ENCODE measurements at places on chromosomes 4 and X.

GRCh38 chrX:20046223-20046622 is 55.4 kb upstream of the BCLAF3 start:
- no peak for DNase-seq

GRCh38 chr4:155885666-155886065 is 17.8 kb upstream of the TDO2 start:
- DNase-seq = peak; percentile 9

DNA sequence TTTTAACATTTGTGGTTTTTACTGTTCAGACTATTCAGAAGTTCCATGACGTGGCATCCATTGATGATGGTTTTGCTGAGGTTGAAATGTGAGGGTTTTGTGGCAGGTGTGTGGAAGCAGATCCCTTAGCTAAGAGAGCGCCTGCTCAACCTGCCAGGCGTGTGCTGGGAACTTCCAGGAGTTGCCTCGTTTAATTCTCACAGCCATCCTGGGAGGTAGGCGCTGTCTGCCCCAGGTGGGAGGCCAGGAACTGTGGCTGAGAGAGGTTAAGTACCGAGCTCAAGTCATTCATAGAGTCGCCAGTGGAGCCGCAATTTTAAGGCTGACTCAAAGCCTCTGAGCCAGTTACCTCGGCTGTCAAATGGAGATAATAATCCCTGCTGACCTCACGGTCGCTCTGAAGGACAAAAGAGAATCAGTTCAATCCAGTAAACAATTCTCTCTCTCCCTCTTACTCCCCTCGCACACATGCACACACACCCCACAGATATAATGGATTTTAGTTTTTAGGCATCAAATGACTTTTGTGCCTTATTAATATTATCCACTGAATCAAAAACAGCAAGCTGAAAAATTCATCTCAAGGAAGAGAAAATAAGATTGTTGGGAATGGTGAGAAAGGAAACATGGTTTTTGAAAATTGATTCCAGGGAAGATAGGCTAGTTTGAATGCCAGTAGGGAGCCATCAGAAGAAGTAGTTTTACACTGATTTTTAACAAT is 171.3 kb downstream of the PTTG2 start:
- DNase-seq = peak; percentile 60

GRCh38 chrX:153687121-153688039 is at the start of gene SLC6A8:
TSS of gene SLC6A8 (plus strand) at chrX:153687926. CDS start at chrX:153688575, 649 bp downstream.
- peak; percentile 75 for DNase-seq

DNA sequence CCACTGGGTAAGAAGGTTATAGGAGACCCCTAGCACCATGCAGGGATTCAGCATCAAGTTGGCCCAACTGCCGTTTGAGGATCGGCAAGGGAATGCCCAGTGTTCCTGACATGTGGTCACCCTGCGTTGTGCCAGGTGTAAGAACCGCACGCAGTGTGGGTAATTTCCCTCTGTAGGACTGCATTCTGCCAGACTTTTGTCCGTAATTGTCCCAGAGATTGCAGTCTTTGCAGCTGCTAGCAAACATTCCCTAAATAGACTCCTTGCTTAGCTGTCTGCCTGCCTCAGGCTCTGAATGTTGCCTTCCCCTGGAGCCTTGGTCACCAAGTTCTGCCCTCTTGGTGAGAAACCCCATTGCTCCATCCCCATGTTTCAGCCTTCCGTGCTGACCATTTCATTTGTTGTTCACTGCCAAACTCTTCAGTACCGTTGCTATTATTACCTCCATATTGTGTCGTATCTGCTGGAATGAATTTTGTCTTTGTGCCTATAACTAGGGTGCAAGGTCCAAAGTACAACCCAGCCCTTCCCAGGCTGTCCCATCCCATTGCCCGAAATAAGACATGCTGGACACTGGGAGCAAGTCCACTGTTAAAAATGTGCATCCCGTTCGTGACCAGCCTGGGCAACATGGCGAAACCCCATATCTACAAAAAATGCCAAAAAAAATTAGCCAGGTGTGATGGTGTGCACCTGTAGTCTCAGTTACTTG is 53.8 kb upstream of the USP9X start:
- no peak for DNase-seq

DNA sequence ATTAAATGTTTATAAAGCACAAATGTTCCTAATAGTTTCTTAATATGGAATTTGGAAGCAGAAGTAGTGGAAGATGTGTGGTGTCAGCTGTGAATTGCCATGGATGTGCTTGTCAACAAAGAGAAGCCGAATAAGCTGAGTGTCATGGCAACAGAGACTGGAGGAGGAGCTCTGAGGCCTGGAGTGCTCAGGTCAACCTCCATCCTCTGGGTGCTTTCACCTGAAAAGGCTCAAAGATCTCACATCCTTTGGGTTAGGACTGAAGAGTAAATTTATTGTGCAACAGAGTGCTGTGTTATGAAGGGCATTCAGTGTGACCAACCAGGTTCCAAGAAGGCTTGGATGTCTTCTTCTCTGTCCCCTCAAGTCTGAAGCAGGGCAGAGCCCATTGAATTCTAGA is 18.7 kb downstream of the SGMS2 start:
- DNase-seq = no peak

DNA sequence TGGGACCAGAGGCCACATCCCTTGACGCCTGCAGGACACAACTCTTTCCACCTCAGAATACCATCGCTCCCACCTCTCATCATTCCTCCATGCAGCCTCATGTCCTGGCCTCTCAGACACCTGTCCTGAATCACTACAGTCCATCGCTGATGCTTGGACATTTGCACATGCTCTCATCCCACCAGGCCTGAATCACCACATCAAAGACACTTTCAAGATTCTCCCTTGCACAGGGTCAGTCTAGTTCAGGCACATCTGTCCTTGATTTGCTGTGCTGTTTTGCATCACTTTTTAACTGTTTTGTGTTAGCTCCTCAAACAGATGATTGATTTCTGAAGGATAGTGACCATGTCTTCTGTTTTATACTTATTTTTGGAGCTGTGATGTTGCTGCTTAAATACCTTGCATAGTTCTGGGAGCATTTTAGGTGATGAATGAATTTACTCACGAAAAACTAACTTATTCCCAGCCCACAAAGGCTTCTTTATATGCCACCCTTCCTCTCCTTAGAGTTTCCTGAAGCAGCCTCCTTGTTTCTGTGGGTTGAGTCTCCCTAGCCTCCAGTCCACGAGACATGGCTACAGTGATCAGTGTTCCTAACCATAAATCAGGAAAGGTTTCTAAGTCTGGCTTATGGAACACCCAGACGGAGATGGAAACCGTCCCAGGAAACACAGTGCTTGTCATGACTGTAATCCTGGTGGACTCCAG is 2.6 kb downstream of the FAM114A1 start:
- DNase-seq = no peak

DNA sequence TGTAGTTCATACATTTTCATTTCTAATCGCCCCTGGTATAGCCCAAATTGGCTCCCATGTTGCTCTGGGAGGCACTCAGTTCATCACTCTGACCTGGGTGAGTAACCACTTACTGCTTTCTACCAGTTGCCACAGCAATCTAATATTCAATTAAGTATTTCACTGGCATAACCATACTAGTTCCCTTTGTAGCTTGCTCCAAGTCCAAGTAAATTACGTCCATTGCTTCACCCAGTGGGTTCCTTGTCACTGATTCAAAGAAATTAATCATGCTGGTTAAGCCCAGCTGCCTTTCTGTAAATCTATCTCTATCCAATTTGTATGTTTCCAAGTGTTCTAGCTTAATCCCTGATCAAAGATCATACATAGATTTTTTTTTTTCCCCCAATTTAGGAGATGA is 92.0 kb upstream of the CBR4 start:
- peak; percentile 39 for DNase-seq

DNA sequence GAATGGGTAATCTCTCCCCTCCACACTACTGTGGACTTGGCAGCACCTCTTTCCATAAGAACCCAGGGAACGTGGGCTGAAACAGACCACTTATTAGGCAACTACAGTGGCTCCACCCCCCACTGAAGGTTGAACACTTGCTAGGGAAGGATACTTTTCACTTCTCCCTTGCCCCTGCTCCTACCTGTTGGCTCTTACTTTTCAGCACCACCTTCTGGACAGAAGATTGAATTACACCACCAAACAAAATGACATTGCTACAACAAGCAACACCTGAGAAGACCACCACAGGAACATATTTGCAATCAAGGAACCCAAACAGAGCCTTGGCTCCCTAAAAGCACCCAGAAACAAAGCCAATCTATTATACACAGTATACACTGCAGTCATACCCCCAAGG is 132.1 kb upstream of the CXCL13 start:
- DNase-seq = peak; percentile 17

Measured in astrocyte of the hippocampus (primary cell).